ENCODE measurements at places on chromosomes 12 and 14.

GRCh38 chr12:54029529-54030441 lies 1.5 kb downstream of the HOXC6 start:
- DNase-seq: no peak

DNA sequence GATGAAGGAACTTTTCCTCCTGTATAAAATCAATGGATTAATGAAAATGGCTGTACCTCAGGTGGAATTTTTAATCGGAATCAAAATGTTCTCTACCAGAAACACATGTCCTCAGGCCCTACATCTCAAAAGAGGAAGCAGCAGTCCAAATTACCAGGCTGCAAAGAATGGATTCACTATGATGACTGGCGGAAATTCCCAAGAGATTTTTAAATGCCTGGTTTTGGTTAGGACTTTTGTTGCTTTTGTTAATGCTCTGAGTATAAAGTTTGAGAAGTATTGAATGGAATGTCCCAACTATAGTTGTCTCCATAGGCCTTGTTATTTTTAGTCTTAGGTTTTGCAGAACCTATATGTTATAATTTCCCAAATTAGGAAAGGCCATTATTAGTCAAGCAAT lies 11.2 kb upstream of the IFNG start:
- DNase-seq: no peak

- no peak for DNase-seq
Observed at GRCh38 chr14:72549854-72550253, 344.0 kb downstream of the DPF3 start.

- DNase-seq: no peak
Observed at GRCh38 chr12:116863275-116863767, 17.9 kb downstream of the HRK start.

DNA sequence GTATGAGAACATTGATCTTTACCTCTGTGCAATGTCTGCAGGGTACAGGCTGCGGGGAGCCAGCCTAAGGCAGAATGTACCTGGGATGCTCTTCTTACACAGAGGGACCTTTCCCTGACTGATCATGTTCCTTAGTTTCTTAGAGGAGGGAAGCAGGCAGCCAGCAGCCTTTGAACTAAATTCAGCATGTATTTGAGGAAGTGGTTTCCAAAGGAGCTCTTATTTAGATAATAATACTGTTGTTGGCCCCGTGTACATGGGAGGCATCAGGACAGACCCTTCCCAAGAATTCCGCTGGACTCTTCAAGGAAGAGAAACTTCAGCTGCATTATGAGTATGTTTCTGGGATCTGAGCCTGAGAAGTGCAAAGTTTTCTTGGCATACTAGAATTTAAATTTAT lies 98.8 kb downstream of the CCDC92 start:
- no peak for DNase-seq

DNA sequence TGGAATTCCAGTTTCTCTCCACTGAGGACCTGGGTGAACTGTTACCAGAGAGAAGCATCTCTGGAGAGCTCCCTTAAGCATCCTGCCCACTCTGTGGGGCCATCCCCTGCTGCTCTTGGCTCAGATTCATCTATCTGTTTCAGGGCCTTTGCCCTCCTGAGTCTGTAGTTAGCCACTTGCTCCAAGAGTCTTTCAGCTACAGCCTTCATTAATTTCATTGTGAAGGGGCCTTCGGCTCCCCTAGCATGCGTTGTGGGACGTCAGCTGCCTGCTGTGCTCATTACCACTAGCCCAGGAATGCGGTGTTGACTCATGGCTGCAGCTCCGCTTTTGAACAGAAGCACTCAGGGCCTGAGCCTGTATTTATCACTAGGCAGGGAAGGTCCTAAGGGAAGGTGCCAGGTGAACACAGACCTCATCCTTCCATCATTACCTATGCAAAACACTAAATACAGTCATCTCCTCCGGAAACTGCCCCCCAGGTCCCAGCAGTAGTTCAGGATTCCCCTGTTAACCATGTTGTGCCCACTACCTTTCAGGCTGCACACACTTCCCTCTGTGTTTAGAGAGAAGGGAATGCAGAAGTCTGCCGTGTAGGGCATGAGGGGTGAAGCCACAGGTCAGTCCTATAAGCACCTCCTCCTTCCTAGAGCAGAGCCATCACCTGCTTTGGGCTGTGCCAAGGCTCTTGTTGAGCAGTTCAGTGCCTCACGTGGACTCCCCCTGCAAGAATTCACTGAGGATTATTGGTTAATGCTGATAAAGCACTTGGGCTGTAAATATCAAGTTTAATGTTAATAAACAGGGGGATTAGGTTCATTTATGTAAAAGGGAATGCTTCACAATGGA lies 191.4 kb downstream of the CACNA1C start:
- DNase-seq: no peak

All from amygdala (tissue), 56 donors.